ENCODE measurements at places on chromosomes 6 and 20.
A peak's percentile ranks its signal among the peaks of the same experiment; 100 is the strongest.

DNA sequence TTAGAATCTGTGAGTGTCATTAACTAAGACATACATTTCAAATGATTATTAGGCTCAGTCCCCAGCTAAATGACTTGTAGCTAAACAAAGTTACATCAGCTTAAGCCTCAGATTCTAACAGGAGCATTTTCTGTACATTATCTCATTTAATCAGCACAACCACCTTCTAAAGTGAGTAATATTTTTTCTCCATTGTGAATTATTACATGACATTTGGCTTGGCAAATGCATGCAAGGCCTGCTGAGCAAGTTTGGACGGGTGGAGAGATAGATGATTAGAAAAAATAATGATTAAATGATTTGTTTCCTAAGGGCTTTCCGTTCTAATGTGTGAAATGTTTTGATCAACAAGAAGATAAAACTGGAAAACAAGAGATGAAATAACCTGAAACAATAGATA is 20.7 kb downstream of the DCBLD1 start:
- no peak for DNase-seq

GRCh38 chr20:59829054-59829785 is 104.2 kb downstream of the SYCP2 start:
- peak; percentile 28 for DNase-seq

- no peak for DNase-seq
These were observed 2.2 kb downstream of the NKX2-4 start for GRCh38 chr20:21395051-21395665.

DNA sequence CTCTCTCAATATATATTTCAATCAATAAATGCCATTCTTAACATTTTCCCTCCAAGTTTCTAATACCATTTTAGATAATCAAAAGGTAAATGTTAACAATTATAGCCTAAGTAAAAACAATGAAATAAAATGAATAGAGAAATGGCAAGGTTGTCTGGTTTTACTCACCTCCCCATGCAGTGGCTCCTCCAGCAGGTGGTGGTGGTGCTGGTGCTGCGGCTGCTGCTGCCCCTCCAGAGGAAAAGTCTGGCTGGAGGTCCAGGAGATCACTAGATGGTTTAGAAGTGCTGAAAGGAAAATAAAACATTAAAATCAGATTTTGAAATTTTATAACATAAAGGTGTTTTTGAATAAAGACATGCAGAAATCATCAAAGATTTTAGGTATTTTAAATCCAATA is 93.2 kb downstream of the PRSS35 start:
- DNase-seq: no peak

GRCh38 chr20:25145131-25145530 is 50.4 kb upstream of the ENTPD6 start:
- DNase-seq: no peak

DNA sequence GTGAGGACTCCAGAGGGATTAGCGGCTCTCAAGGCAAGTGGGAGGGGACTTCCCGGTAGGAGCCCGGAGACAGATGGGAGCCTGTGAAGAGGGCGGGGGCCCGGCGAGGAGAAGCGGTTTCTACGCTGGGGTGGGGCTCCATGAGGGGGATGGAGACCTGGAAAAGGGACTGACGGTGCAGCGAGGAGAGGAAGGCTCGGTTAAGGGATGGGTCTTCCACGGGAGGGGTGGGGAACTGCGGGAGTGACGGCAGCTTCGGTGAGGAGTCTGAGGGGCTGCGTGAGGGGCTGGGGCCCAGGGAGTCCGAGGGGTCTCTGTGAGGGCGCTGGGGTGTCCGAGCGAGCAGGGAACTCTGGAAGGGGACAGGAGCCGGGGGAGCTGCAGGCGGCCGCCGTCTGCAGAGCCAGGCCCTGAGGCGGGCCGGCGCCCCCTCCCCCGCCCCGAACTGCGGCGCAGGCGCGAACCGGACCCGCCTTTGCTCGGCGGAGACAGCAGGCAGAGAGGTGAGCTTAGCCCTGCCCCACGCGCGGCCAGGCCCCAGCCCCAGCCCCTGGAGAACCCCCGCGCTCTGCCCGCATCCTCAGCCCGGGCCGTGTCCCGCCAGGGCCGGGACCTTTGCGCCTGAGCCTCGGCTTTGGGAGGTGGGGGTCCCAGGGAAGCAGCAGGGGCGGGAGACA is at the start of gene NRSN2:
Gene NRSN2 (plus strand): TSS at position 472 of the 677 bp plus-strand sequence. CDS start 2,533 bp downstream, outside the sequence.
- peak; percentile 72 for DNase-seq

DNA sequence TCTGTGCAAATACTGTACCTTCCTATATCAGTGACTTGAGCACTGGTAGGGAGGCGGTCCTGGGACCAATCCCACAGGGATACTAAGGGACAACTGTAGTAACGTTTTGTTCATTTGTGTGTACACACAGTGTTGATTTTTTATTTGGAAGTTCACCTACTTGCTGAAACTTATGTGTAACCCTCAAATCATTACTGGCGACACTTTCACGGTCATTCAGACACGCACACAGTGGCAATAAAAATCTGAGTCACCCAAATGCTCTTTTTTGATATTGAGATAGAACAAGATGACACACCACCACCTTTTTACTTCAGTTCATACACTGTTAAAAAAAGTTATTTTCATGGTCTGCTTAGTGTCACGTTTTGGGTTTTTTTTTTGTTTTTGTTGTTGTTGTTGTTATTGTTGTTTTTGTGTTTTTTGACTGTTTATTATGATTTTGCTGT is 79.8 kb downstream of the QKI start:
- no peak for DNase-seq

- no peak for DNase-seq
These were observed 21.9 kb downstream of the ZBTB46 start for GRCh38 chr20:63808964-63809674.

DNA sequence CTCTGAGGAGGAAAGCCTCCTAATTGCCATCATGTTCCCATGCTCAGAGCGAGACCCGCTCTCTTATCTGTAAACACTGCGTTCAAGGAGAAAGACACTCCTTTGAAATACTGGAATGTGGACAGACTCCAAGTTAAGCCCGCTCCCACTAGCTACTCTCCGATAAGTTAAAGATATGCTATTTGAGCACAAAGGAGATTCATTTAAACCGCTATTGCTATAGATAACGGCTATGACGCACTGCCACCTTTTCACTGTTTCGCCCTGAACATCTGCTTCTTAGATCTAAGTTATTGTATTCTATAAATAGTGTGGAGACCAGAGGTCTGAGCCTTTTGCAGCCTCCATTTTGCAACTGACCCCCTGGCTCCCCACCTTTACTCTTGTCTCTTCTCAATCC is 82.3 kb downstream of the GPX5 start:
- no peak for DNase-seq

- no peak for DNase-seq
These were observed 14.3 kb downstream of the ZNF451 start for GRCh38 chr6:57104336-57104735.

GRCh38 chr6:45577836-45578504 is 200.2 kb upstream of the SUPT3H start:
- no peak for DNase-seq
